ENCODE measurements at places on chromosomes 3 and 15. TPM values are rescaled to one million over a fixed set of nuclear protein-coding genes. Genes with fewer than 3 reads are reported as not detected.

Gene TEX9
- 6.1 TPM for total RNA-seq

Gene PAK6
- not detected for total RNA-seq

Gene UROC1
- not detected for total RNA-seq

DNA sequence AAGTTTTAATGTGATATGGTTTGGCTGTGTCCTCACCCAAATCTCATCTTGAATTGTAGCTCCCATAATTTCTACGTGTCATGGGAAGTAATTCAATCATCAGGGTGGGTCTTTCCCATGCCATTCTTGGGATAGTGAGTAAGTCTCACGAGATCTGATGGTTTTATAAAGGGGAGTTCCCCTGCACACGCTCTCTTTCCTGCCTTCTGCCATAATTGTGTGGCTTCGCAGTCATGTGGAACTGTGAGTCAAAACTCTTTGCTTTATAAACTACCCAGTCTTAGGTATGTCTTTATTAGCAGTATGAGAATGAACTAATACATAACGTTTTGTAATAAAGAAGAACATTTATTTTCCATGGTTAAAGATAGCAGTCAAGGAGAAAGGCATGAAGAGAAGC is 39.2 kb upstream of the GOLIM4 start:
- no peak for DNase-seq

DNA sequence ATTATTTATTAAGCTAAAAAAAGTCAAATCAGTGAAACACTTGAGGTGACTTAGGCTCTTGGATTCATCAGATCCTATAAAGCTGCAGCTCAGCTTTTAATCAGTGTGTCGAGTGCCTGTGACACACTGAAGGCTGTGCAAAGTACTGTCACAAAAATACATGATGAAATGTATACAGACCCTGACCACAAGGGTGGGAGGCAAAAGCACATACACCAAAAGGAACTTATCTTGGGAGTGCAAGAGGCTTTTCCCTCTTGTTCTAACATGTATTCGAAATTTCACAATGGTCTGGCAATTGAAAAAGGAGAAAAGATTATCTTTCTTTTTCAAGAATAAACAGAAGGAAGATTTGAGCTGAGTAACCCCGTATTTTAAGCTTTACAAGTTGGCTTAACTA is 35.9 kb downstream of the VGLL4 start:
- no peak for DNase-seq

DNA sequence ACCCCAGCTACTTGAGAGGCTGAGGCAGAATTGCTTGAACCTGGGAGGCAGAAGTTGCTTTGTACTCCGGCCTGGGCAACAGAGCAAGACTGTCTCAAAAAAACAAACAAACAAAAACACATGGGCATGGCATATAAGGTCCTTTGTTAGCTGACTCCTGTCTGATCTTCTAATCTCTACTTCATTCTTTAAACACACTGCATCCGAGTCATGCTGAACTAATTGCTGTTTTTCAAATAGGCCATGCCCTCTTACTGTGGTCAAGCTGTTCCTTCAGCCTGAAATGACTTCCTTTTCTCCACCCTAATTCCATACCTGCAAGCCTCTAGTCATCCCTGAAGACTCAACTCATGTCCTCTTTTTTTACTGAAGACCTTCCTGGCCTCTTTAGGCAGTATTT is 22.3 kb upstream of the SLMAP start:
- no peak for DNase-seq

GRCh38 chr3:187014417-187014864 is 84.1 kb downstream of the ST6GAL1 start:
- DNase-seq, result no peak

GRCh38 chr3:149815728-149816127 is 2.7 kb downstream of the RNF13 start:
- DNase-seq, result no peak

- peak; percentile 45 for DNase-seq
Observed at GRCh38 chr15:64092864-64093626, 593 bp downstream of the CIAO2A start.

DNA sequence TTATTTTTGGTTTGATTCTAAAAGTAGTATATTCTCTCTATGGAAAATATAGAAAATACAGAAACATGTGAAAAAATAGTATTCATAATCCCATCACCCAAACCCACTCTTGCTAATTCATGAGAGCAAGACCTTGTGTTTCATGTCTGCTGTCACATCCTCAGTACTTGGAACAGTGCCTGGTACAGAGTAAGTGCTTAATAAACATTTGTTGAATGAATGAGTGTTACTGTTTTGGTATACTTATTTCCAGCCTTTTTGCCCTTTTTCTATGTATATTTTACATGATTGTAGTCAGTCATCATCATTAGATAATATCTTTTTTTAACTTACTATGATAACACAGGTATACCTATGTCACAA is 59.3 kb downstream of the IL16 start:
- DNase-seq, result no peak

DNA sequence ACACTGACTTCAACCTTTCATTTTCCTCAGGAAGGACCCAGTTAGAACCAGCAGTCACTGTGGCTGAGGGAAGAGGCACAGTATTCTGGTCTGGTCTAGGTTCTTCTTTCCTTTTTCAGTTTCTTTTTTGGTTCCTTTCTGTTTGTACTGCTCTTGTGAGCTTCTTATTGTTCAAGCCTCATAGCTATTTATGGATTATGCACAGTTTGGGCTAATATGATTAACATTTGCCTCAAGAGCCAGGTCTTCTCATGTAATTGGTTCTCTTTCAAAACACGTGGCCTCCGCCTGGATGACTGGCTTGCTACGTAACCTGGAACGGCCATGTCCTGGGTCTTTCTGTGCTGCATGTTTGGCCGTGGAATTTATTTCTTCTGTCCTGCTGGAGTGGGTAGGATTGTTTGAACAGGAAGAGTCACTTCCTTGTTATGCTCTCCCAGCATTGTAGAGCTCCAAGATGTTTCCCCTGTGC is 43.3 kb downstream of the RBMS3 start:
- no peak for DNase-seq

- DNase-seq, result no peak
Observed at GRCh38 chr3:119639494-119640350, 20.7 kb downstream of the POPDC2 start.

GRCh38 chr3:22098021-22098420 is 347.0 kb upstream of the ZNF385D start:
- no peak for DNase-seq

DNA sequence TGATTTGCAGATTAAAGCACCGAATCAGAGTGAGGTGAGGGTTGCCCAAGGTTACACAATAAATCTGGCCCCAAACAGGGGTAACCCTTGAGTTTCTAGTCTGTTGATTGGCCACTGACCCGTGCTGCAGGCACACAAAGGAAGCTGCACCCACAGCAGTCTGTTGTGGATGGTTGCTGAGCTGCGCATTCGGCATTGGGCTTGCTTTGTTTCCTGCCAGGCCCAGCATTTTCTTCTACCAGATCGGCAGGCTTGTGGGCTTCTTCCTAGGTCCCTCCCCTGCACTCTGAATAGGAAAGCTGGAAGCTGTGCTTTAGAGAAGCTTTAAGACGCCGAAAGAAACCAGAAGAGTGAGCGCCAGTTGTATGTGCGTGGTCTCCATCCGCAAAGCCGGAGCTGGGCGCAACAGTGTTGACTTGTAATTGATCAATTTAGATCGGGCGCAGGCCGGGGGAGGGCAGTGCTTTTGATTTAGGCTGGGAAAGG is 12.1 kb downstream of the B3GNT5 start:
- DNase-seq, result no peak
